Occipital lobe (tissue), 3 donors: ENCODE measurements at places on chromosomes 5 and 9.

GRCh38 chr9:93296889-93297480 is 113.0 kb downstream of the WNK2 start:
- DNase-seq, result no peak

DNA sequence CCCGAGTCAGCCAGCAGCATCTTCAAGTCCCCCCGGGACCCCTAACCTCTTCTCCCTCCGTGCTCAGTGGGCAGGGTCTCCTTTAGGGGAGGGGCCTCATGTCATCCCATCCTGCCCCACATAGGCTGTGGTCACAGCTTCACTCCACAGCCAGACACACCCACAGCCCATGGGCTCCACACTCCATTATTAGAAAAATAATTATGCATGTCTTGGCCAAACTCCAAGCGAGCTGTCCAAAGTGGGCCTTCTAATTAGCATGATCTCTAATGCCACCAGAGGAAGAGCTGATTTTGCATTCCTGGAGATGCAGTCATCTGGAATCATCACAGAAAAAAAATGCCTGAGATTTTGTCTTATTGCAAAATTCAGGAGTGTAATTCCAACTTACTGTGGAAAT is 418.2 kb downstream of the IRX2 start:
- DNase-seq, result no peak

- DNase-seq, result no peak
Observed at GRCh38 chr5:96790961-96791504, 16.7 kb downstream of the ERAP1 start.

- no peak for DNase-seq
Observed at GRCh38 chr5:89628876-89629635, 746.1 kb upstream of the MEF2C start.

DNA sequence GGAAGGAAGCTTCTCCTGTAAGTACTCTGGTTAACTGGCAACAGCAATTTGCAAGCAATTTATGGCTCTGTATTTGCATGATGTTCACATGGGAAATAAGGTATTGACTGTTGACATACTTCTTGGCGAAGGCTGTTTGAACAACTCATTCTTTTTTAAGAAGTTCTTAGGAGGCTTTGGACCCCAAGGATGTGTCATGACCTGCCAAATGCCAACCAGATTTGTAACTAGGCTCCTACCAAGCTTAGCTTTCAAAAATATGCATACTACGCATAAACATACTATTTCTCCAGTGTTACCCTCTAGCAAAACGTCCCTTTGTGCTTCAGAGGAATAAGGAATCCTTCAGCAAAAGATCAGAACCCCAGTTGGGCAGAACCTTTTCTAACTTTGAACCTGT is 165.2 kb upstream of the MSX2 start:
- no peak for DNase-seq
